ENCODE measurements at places on chromosomes 13 and 19.

DNA sequence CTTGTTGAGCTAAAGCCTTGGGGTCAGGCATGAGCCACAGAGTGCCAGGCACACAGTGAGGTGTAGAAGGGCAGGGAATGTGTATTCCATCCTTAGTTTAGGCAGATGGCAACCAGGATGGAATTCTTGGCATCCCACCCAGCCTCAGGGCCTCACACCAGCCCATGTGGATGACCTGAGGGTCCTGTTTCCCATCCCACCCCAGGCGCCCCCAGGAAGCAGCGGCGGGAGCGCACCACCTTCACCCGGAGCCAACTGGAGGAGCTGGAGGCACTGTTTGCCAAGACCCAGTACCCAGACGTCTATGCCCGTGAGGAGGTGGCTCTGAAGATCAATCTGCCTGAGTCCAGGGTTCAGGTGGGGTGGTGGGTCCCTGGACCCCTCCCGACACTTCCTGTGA lies 14.3 kb downstream of the CRX start:
- DNase-seq: no peak

GRCh38 chr19:5959260-5960004 lies 18.5 kb downstream of the RANBP3 start:
- DNase-seq: no peak

DNA sequence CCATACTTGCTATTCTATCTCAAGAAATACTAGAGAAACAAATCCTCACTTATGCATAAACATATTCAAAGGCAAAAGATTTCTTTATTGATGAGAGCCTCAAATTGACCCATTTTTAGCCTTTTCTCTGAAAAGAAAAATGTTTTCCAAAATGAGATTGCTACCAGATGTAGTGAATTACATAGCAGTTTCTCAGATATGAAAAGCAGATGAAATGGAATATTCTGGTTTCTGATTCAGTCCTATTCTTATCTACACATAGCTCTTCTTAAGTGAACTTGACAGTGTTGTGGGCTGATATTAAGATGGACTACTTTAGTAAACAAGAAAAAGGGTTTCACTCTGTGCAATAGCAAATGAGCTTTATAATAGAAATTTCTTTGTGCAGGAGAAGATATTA lies 183.5 kb downstream of the DNAJC15 start:
- DNase-seq: no peak

- DNase-seq: peak; percentile 4
Measured at GRCh38 chr13:42497798-42498197, 76.2 kb upstream of the TNFSF11 start.

DNA sequence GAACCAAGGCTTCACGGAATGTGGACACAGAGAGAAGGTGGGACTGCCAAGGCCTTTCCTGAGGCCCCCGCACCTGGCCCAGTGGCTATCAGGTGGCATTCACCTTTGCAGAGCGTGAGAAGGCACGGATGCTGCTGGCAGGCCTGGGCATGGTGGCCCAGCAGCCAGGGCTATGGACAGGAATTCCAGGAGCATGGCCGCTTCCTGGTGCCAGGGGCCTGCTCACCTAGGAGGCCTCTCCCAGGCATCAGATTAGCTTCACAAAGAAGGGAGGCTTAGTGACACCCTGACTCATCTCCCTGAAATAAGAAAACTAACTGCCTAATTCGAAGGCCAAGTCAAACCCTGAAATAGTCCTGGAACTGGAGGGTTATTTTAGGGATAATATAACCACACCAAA lies 155.8 kb downstream of the TEX29 start:
- DNase-seq: no peak

- no peak for DNase-seq
Measured at GRCh38 chr19:49613374-49613773, 22.4 kb downstream of the PRR12 start.

DNA sequence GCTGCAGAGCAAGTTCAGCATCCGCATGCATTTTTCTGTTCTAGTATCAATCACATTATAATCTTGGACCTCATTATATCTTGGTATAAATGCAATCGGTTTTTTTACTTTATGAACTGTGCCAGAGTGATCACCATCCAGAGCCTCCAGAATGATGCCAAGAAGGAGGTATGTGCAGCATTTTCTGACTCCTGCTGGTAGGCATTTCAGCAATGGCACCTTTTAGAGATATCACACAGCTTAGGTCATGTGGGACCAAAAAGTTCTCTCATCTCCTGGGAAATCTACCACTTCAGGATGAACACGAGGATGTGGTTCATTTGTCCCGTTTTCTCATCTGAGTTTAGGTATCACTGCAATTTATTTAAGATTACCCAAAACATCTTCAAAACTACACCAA lies 220.4 kb downstream of the VWA8 start:
- no peak for DNase-seq

- no peak for DNase-seq
Measured at GRCh38 chr13:95367309-95367843, 66.1 kb upstream of the ABCC4 start.

DNA sequence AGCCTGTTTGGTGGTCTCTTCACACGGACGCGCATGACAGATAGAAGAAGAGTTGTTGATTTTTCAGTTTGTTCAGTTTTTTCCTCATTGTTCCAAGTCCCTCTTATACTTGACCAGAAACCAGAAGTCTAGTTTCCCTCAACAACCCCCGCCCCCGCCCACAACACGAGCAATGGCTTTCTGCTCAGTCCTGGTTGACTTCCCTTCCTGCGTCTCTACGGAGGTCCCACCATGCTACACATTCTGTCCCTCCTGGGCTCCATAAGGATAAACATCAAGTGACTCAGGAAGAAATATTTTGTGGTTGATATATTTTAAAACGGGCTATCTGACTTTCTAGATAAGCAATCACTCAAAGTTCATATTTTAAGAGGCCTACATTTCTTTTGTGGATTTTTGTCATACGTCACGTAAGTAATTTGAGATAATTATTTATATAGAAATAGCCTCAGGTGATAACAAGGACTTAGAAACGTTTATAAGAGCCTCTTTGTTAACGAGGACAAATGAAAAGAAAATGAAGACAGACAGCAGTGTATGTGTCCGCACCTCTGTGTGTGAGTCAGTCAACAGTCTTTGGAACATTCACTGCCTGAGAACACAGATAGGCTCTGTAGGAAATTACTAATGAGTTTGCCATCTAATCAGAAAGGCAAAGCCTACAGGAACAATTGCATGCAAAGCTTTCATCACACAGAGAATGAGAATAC lies 214.4 kb downstream of the RAP2A start:
- no peak for DNase-seq

DNA sequence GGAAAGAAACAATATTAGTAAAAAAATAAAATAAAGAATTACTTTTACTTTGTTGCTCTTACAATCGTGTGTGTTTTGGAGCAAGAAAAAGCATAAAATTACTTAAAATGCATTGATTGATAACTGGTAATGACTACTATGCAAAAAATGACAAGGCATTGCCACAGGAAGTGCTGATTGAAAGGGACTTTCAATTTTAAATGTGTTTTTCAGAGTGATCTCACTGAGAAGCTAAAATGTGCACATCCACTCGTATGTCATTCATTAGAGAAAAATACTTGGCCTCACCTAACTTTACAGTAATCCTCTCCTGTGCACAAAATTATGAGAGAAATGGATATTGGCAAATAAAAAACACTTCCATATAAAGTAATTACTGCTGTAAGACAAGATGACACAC lies 934.9 kb downstream of the SLITRK6 start:
- no peak for DNase-seq
